Islet precursor cell (in vitro differentiated cells): ENCODE measurements at places on chromosomes 13 and 19.
A peak's percentile ranks its signal among the peaks of the same experiment; 100 is the strongest.

- DNase-seq, result peak; percentile 88
Measured at GRCh38 chr19:41570639-41571112, 5.3 kb upstream of the CEACAM21 start.

DNA sequence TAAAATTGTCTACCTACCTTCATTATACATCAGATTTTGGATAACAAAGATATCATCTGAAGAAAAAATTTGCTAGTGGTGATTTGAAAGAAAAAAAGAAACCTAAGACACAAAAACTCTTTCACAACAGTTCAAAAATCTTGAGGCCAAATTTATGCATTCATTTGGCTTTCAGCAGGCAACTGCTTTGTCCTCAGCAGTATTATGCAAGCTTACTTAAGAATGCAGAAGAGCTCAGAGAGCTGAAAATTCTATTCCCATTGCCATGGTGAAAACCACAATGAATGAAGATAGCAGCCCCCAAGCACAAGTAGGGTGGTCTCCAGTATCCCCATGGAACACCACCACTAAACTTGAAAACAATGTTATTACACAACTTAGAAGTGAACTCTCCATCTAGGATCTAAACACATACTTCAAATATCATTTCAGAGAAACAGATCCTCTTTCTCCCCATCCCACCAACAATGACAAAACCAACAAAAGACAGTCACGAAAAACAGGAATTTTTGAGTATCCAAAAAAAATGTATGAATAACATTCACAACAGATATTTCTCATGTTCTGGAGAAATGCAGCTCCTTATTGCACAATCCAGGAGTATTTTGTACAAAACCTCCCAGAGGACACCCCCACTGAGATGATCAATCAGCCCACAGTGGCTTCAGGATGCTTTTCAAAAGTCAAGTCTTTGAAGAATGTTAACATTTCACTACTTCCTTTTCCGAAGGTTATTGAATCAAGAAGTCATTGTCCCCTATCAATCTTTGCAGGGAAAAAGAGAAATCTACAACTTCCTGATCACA lies 192.7 kb downstream of the LHFPL6 start:
- DNase-seq, result no peak

DNA sequence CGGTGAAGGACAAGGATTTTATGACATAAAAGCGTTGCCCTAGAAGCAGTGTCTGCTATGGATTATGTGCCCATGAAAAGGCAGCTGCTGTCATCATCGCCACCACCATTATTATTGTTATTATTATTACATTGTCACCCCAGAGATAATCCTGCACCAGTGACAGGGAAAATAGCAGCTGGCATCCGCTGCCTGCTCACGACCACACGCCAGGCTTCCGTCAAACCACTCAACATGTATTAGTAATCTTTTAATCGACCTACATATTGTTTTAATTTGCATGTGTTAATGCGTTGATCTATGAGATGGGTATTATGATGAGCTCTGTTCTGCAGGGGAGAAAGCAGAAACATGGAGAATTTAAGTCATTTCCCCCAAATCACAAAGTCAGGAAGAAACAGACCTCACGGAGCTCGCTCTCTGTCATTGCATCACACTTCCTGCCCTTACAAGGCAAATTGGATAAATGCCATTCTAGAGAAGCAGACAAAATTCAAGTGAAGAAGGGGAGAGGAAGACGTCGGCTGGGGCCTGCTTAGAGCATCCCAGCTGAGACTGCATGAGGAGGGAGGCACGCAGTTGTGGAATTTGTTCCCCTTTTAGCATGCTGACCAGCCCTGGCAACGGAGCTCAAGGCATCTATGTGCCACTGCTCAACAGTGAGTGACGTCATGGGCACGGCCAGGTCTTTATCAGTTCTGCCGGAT lies at the start of gene FFAR3:
Gene FFAR3, plus strand, starts transcription at position 594 of the 707 bp plus-strand sequence. CDS start 431 bp downstream, outside the sequence.
- DNase-seq, result peak; percentile 33

- DNase-seq, result peak; percentile 92
Measured at GRCh38 chr19:4911786-4912672, 2.7 kb downstream of the UHRF1 start.

DNA sequence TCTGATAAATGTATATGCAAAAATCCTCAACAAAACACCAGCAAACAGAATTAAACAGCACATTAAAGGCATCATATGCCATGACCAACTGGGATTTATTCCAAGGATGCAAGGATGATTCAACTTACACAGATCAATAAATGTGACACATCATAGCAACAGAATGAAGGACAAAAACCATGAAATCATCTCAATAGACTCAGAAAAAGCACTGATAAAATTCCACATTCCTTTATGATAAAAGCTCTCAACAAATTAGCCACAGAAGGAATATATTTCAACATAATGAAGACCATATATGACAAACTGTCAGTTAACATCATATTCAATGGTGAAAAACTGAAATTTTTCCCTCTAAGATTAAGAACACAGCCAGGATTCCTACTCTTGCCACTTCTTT lies 691.6 kb downstream of the DIAPH3 start:
- no peak for DNase-seq

GRCh38 chr19:47315125-47315821 lies 5.6 kb downstream of the C5AR1 start:
- peak; percentile 93 for DNase-seq

DNA sequence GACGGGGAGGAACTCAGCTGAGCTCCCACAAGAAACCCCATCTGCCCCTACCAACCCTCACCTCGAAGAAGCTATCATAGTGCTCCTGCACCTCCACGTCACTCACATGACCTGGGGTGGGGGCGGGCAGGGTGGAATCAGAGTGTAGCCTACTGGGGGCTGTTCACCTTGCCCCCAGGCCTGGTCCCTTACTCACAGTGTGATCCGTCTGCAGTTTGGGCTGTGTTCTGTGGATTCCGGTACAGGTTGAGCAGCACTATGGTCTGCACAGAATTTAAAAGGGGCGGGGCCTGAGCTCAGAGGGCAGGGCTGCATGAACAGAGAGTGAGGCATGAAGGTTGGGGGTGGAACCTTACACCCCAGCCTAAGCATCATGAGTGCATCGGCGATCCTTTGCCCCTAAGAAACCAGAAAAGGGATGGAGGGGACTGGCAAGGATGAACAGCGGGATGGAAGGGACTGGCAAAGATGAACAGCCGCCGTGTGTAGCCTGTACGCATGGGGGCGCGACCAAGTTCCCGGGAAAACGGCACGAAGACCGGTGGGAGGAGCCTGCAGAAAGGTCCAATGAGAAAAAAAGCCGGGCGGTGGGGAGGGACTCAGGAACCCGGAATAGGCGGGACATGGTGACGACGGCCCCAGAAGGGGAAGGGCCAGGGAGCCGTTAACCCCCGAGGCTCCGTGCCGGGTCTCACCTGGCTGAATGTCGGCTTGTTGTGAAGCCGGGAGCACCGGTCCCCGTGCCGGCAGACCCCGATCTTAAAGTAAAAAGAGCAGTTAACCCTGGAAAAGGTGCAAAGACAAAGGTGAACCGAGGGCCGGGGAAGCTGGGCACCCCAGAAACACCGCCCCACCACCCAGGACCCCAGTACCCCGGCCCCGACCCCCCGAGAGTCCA lies 539 bp downstream of the U2AF1L4 start:
- DNase-seq, result peak; percentile 97

- DNase-seq, result no peak
Measured at GRCh38 chr13:101579281-101579802, 126.9 kb downstream of the ITGBL1 start.

GRCh38 chr13:48896312-48896711 lies 79.4 kb upstream of the FNDC3A start:
- no peak for DNase-seq

DNA sequence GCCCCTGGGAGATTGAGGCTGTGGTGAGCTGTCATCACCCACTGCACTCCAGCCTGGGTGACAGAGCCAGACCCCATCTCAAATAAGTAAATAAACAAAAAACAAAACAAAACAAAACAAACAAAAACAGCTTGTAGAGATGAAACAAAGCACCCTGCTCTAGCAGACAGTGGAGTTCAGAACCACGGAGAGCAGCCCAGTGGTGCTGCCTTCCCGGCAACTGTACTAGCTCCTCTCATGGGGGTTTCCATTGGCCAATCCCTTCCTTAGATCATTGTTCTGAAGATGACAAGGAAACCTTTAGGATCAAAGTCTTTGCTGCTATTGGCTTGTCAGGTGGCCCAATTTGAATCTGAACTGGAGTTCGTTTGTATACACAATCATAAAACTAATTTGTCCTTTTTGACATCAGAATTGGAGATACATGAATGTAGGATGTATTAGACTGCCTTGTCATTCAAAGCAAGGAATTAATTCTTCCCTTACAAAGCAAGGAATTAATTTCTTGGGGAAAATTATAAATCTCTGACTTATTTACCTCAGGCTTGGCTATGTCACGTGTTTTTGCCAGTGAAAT lies 19.7 kb upstream of the SYCN start:
- peak; percentile 67 for DNase-seq

GRCh38 chr19:33490041-33490451 lies 31.5 kb downstream of the PEPD start:
- DNase-seq, result no peak

- DNase-seq, result peak; percentile 62
Measured at GRCh38 chr13:70339738-70340137, 231.5 kb upstream of the KLHL1 start.

DNA sequence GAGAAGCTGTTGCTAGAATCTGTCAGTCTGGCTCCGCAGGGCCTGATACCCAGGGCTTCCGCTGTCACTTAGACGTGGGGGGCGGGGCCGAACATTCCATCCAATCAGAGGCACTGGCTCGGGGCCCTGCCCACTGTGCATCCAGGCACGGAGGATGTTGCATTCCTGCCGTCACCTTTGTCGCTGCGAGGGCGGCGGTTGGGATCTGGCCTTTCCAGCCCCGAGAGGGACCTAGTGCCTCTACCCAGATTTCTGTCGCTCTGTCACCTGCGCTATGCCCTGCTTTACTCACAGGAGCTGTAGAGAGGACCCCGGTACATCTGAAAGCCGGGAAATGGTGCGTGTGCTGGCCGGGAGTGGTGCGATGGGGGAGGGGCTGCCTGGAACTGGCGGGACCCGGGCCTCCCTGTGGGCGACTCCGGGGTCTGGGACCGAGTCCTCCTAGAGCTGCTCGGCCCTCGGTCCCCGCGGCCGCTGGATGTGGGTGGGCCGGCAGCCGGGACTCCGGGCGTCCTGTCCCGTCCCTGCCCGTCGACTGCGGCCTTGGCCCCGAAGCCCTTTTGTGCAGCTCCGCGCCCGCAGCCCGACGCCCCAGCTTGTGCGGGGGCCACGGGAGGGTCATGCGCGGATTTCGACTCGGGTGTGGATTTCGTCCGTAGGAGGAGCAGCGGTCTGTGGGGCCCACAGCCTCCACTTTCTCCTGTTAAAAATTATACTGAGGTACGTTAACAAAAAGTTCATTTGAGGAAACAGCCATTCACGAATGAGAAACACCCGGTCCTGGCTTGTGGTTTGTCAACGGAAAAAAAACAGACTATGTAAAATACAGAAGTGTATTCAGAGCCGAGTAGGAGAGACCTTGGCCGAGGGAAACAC lies at the start of gene ZNF439:
Gene ZNF439, plus strand, starts transcription at position 133 of the 876 bp plus-strand sequence. Its CDS starts 142 bp downstream, at position 275.
- DNase-seq, result no peak

DNA sequence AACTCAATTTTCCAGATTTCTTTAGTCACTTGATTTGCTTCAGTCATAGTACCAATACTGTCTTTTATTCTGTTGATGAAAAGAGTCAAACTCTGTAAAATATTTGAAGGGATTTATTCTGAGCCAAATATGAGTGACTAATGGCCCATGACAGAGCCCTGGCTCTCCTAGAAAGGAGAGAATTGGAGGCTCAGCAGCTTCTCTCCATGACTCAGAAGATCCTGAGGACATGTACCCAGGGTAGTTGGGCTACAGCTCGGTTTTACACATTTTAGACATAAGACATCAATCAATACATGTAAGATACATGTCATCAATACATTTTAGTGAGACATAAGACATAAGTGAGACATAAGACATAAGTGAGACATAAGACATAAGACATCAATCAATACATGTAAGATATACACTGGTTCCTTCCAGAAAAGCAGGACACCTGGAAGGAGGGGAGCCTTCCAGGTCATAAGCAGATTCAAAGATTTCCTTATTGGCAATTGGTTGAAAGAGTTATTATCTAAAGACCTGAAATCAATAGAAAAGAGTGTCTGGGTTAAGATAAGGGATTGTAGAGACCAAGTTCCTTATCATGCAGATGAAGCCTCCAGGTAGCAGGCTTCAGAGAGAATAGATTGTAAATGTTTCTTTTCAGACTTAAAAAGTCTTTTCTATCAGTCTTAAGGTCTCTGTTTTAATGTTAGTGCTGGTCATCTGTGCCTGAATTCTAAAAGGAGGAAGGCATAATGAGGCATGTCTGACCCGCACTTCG lies 179.8 kb upstream of the RFC3 start:
- DNase-seq, result no peak

DNA sequence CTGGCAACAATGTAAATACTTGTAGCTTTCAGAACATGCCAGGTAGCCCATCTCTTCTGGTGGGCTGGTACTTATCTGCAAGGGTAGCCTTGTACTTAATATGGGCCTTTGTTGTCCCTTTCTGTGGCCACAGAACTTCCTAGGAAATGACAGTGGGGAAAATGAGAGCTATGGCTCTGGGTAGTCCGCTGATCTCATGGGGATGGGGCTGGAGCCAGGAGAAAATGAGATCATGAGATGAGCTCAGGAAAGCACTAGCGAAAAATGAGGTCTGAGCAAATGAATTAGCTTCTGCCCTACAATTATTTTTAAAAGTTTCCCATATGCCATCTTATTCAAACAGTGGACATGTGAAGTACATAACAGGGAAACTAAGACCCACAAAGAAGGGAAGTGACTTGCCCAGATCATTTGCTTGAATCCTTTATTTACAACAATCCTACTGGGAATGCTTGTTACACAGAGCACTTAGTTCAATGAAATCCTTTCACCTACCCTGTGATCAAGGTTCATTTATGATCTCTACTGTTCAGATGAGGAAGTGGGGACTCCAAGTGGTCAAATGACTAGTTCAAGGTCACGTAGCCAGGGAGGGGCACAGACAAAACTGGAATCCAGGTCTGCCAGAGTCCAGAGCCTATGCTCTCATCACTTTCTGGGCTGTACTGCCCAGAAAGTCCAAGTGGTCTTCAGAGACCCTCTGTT lies 87.1 kb downstream of the PTPRS start:
- no peak for DNase-seq

- DNase-seq, result no peak
Measured at GRCh38 chr13:107124730-107125129, 556.8 kb upstream of the ARGLU1 start.

DNA sequence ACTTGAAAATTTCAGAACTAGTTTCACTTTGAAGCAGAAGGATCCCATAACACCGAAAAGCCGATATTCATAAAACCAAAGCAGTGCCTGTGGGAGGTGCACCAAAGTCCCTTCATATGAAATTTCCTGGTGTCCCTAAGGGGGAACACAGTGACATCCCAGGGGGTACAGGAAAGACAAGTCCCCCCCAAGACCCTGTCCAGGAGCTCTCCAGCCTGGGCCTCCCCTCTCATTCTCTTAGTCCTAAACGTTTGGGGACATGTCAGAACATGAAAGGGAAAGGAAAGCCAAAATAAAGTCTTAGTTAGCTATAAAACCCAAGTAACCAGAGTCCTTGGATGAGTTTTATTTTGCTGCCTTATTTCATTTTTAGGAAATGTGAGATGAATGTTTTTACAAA lies 56.6 kb downstream of the MRPL57 start:
- no peak for DNase-seq

- peak; percentile 45 for DNase-seq
Measured at GRCh38 chr13:113550453-113550852, 34.1 kb upstream of the TFDP1 start.

- DNase-seq, result no peak
Measured at GRCh38 chr13:94090773-94091480, 388.6 kb downstream of the DCT start.

GRCh38 chr13:108193806-108194205 lies 21.5 kb downstream of the LIG4 start:
- no peak for DNase-seq

- peak; percentile 86 for DNase-seq
Measured at GRCh38 chr13:39600766-39601165, 2.2 kb downstream of the LHFPL6 start.

- DNase-seq, result no peak
Measured at GRCh38 chr13:110574161-110574560, 12.6 kb upstream of the RAB20 start.
